ENCODE measurements at places on chromosomes 13 and 19. TPM values are rescaled to one million over a fixed set of nuclear protein-coding genes. Genes with fewer than 3 reads are reported as not detected.

Gene ZNF296
- total RNA-seq = 0.09 TPM

Gene RAB20
- 6.6 TPM for total RNA-seq

Gene ZNF229
- total RNA-seq = 18.0 TPM

Gene ZNF610
- total RNA-seq = 2.1 TPM

Gene SLC39A3
- total RNA-seq = 19.9 TPM

Gene TUBA3C
- total RNA-seq = not detected

Gene ZNF841
- total RNA-seq = 21.0 TPM

Gene AXL
- 91.9 TPM for total RNA-seq

Gene ADPRHL1
- 0.36 TPM for total RNA-seq

Gene SPRED3
- 5.3 TPM for total RNA-seq

Gene ERICH6B
- total RNA-seq = not detected

Gene AP2S1
- total RNA-seq = 246 TPM

Gene CDX2
- total RNA-seq = not detected

Gene ERFL
- total RNA-seq = under 0.01 TPM

Gene SHC2
- 4.5 TPM for total RNA-seq

Gene MYADM
- 14.1 TPM for total RNA-seq

Gene PDX1
- not detected for total RNA-seq

Gene IER2
- 21.8 TPM for total RNA-seq

Gene MYPOP
- 1.1 TPM for total RNA-seq

Gene PLEKHA4
- total RNA-seq = 3.2 TPM

Gene ATP4B
- not detected for total RNA-seq

Gene LILRA5
- not detected for total RNA-seq

Gene ATP12A
- not detected for total RNA-seq

Gene NCR1
- not detected for total RNA-seq

Gene BRD4
- total RNA-seq = 11.0 TPM

Gene S1PR4
- 0.47 TPM for total RNA-seq

Gene DCT
- not detected for total RNA-seq

Gene TINCR
- total RNA-seq = under 0.01 TPM

Gene FUT3
- total RNA-seq = not detected

Gene RNF126
- total RNA-seq = 28.8 TPM

Gene SPATA13
- 4.0 TPM for total RNA-seq

Gene PROZ
- not detected for total RNA-seq

Gene ZNF569
- 4.6 TPM for total RNA-seq

Gene NECTIN2
- 110 TPM for total RNA-seq

Gene NLRP9
- total RNA-seq = not detected

Gene TRPC4
- total RNA-seq = 8.3 TPM

Gene BCAM
- 15.7 TPM for total RNA-seq

Gene KLC3
- 0.19 TPM for total RNA-seq
